ENCODE measurements at places on chromosomes 11 and 22.

- DNase-seq, result peak; percentile 68
These were observed 16.2 kb upstream of the LDLRAD3 start for GRCh38 chr11:35927682-35928081.

GRCh38 chr22:23305321-23305910 lies 125.1 kb downstream of the BCR start:
- DNase-seq, result no peak

DNA sequence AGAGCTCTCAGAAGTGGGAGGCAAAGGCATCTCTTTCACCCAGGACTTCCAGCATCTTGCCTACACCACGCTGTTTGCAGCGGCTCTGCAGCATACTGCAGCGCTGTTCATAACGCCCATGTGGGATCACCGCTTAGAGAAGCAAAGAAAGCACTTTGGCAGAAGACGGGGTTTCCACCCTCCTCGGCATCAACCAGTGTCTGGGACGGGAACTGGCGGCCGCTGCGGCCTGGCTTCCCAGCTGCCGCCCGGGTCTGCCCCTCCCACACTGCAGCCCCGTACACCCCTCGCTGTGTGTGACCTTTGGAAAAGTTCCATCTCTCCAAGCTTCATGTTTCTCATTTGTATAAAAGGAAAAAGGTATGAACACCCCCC lies 545 bp upstream of the TIRAP start:
- no peak for DNase-seq

DNA sequence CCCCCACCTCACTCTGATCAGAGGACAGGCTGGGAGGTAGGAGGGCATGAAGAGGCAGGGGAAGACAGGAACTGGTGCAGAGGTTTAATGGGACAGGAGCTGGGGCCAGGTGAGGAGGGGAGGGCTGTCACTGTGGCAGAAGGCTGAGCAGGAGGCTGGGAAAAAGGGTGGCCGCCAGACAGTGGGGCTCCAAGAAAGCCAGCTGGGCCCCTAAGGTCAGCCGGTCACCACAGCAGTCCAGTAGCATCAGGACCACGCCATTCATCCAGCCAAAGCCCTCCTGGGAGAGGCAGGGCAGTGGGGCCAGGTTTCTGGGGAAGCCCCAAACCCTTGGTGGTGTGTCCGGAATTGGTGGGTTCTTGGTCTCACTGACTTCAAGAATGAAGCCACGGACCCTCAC lies 8.5 kb upstream of the TREH start:
- DNase-seq, result no peak

DNA sequence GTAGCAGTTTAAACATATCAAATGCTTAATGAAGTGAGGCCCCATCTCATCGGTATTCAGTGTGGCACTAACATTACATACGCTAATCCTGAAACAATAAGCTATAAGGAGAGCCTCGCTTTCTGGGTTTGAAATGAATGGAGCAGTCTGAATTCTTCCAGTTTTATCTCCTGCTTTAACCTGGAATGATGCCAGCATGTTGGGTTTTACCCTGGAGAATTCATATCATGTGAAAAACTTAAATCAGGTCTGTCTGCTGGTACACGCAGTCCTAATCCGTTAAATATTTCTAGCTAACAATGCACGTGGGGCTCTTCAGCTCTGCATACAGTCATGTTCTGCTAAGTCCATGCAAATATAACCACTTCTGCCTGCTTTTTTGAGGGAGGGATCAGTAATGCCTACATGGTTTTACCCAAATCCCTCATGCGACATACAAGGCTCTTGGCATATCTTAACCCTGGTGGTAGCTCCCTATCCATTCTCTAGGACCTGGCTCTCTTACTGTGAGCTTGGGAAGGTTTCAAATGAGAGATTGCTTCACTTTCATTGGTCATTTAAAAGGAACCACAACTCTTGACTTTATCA lies 92.7 kb downstream of the COMMD9 start:
- DNase-seq, result no peak

GRCh38 chr11:91244912-91245311 lies 979.7 kb upstream of the FAT3 start:
- DNase-seq, result no peak

- DNase-seq, result peak; percentile 69
These were observed 33.0 kb downstream of the SERGEF start for GRCh38 chr11:17979770-17980371.

DNA sequence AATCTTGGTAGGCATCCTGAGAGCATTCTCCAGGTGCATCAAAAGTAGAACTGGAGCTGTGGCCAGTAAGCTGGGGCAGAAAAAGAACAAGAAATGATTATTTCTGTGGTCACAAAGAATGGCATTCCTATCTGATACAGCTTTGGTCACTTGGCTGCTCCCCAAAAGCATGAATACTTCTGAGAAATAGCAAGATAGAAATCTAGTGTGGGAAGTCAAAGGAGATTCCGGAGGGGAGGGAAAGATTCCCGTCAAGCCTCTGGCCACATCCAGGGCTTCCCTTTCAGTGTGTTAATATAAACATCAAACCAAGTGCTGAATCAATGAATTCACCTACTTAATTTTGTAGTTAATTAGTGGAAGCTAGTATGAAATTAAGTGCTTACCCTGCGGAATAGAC lies 1185.4 kb downstream of the LRRC4C start:
- DNase-seq, result peak; percentile 68

DNA sequence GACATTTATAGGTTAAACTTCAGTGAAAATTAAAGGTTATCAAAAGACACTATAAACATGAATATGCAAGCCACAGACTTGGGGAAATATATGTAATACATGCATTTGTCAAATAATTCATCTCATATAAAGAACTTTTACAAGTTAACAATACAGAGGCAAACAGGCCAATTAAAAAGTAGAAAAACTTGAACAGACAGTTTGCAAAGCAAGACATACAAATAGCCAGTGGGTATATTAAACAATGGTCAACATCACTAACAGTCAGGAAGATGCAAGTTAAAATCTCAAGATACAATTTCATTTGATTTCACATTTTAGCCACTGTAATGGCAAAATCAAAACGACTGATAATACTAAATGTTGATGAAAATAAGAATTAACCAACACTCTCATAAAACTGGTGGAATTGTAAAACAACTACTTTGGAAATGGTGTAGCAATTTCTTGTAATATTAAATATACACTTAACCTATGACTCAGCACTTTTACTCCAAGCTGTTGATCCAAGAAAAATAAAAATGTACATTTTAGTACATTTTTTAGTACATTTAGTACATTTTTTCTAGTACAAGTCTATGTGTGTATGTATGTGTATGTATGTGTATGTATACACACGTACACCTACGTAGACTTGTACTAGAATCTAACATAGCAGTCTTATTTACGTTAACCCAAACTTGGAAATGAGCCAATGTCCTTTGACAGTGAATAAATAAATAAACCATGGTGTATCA lies 62.8 kb downstream of the LRRC74B start:
- DNase-seq, result no peak

GRCh38 chr22:25002241-25002985 lies 49.9 kb downstream of the KIAA1671 start:
- DNase-seq, result no peak

- no peak for DNase-seq
These were observed 27.9 kb downstream of the FAM83F start for GRCh38 chr22:40022536-40023240.

DNA sequence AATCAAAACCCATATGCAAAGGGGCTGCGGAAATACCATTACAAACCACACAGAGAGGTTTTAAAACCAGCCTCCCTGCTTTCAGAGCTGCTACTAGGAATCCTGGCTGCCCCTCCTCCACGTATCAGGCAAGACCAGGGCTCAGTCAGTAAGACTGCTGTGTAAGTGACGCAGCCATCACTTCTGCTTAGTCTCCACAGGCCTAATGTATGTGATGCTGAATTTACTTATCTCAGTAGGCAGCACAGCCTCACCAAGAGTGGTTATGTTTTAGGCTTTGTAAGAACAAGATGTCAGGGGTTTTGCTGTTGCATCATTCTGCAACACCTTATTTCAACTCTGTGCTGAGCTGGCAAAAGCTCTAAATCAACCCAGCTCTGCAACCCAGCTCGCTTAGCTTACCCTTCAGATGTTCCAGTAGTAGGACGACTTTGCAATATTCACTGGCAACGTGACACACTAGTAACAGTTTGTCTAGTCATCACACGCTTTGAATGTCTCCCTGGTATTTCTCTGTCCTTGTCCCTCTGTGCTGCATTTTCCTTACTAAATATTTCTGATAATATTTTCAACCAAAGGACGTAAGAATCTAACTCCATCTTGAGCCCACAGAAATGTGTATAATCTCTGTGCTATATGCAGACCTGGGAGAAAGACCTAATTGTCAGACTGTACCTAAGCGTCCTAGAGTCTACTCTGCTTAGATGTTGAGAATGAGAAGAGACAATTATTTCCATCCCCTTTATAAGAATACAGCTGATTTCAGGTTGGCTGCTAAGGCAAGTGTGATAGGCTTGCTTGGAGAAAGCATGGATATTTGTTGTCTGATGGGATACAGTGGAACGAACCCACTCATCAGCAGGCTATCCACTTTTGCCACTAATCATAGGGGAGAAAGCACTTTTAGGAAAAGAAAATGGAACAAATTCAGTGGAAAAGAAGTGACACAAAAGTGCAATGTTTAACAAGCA lies 72.2 kb downstream of the LARGE2 start:
- DNase-seq, result no peak

DNA sequence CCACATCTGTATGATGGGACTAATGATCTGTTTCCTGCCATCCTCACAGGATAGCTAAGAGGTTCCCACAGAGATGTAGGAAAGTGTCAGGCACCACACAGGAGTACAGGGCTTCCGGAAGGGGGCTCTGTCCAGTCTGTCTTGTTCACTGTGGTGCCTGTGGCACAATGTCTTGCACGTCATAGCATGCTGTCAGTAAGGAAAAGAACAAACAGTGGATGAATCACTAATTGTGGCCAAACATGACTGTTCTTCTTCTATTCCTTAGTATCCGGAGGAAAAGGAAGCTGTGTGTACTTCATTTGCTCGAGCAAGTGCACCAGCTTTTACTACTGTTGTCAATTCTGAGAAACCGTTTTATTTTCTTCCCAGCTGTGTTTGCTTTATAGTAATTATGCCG lies 73.4 kb upstream of the YWHAH start:
- no peak for DNase-seq

GRCh38 chr11:60776167-60776566 lies 9.0 kb upstream of the MS4A10 start:
- no peak for DNase-seq

GRCh38 chr22:49303061-49303735 lies 524.5 kb downstream of the BRD1 start:
- no peak for DNase-seq

GRCh38 chr11:3115321-3115720 lies 49.8 kb downstream of the OSBPL5 start:
- no peak for DNase-seq

DNA sequence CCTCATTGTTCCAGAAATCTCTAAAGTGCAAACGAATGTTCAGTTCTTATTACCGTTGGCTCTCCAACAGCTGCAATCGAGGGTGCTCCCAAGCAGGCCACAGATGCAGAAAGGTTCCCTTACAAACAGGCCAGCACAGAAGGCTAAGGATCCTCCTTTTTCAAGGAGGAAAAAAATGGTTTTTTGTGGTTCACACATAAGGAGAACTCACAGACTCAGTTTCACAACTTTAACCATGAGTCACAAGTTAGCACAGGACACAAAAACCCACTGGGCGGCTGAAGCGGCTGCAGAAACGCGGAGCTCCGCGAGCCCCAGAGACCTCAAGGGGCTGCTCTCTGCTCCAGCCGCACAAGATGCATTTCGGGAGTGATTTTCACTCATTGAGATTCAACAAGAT lies 98.2 kb upstream of the PRR5 start:
- no peak for DNase-seq

DNA sequence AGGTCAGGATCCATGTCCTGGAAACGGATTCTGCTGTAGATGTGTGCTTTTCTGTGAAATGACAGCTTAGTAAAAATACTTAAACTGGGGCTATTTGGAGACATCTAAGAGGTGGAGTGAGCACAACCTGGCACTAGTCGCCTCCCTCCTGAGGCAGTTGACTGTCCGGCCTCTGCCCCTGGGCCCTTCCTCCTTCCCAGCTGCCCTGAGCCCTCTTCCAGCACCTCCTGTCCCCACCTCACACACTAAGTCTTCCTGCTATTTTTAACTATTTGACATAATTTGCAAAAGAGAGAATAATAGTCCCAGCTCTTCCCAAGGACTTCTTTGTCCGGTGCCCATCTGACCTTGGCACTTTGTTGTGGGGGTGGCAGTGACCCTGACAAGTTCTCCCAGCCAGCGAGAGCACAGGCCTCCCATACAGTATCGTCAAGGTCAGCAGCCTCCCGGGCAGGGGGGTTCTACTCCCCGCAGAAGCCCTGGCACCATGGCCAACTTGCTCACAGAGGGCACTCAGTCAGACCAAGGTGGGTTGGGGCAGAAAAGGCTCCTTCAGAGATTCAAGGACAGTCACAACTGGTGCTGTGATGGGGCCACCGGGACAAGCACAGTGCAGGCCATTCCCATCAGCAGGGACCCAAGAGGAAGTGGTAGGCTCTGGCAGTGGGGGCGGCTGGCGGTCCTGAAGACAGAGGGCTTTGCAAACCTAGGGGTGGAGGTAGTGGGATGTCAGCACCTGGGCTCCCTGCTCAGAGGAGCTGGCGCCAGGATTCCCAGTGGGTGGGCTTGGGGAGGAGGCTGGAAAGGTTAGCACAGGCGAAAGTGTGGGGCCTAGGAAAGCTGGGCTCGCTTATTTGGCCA lies 5.5 kb upstream of the NEAT1 start:
- no peak for DNase-seq

DNA sequence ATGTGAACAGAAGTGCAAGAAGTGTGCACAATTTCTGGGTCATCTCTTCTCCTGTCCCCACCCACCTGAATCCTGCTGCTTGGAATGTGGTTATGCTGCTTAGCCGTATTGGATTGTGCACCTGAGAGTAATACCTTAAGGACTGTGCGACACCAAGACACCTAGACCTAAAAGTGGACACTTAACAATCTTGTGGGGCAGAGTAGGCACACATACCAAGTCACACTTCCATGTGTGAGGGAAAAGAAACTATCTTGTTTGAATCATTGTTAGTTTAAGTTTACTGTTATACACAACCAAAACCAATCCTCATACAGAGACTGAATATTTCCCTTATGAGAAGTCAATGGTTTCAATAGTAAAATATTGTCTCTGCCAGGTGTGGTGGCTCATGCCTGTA lies 93.7 kb downstream of the CCDC83 start:
- DNase-seq, result no peak

GRCh38 chr11:5467527-5467926 lies 18.4 kb downstream of the OR51I2 start:
- no peak for DNase-seq
